RWPE1 (cell line): ENCODE measurements at places on chromosomes 3 and 15.

DNA sequence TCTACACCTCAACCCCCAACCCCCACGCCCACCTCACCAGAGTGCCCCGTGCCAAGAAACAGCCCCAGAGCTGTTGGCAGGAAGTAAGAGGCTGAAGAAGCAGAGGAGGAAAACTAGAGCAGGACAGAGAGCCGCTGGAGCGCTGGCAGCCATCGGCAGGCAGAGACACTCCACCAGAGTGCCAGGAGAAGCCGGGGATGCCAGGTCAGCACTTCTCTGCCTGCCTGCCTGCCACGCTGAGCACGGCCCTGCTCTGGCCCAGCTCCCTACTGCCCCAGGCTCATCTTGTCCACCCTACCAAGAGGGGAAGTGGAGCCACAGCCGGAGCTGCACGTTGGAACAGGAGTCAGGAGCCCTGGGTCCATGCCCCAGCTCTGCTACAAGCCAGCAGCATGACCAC lies 29.7 kb downstream of the CACNA2D2 start:
- DNase-seq = no peak

DNA sequence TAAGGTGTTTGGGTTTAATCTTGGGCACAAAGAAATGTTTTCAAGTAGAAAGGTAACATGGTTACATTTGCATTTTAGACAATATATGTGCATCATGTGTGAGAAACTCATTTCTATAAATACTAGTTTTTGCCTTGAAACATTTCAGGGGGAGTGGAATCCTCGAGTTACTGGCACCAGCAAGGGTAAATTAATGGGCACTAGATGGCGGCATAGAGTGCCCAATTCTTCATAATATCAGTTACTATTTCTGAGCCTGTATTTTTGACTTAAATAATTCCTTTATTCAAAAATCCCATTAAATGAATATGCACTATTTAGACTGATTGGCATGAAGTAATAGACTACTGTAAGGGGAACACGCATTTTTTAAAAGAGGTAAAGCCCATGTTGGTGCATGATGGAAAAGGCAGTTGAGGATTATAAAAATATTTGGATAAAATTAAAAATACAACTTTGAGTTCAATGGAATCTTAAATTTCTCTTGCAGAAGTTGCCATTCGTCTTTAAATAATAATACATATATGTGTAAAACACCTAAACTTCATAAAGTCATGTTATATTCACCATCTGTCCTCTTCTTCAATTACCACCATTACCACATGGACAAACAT lies 106.3 kb downstream of the ZBTB20 start:
- DNase-seq = peak; percentile 31

DNA sequence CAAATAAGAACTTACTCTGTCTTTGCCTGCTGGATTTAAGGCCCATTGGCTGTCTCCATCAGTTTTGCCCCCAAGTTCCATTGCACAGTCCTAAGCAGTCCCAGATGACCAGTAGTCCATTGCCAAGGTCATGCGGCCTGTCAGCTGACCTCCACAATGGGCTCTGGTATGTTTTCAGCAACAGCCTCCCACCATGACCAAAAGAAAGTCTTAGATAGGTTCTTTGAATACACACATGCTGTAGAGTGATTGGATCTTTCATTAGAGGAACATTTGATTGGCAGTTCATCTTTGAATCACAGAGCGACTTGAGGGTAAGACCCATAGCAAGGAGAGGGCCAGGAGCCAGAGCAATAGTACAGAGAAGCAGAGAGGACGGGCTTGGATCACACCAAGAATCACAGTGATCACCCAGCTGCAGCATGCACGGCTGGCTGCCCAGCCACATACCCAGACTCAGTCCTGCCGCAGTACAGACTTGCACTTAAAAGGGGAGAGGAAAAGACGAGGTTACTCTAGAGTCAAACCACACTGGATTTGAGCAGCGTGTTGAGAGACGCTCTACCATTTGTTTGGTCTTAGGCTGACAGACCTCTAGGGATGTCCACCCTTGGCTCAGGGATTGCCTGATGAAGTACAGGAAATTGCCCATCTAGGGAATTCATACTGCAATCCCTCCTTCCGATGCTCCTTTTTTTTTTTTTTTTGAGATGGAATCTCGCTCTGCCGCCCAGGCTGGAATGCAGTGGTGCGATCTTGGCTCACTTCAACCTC lies 50.4 kb downstream of the APH1B start:
- DNase-seq = no peak

GRCh38 chr15:91862891-91863504 lies 9.5 kb downstream of the SLCO3A1 start:
- no peak for DNase-seq

DNA sequence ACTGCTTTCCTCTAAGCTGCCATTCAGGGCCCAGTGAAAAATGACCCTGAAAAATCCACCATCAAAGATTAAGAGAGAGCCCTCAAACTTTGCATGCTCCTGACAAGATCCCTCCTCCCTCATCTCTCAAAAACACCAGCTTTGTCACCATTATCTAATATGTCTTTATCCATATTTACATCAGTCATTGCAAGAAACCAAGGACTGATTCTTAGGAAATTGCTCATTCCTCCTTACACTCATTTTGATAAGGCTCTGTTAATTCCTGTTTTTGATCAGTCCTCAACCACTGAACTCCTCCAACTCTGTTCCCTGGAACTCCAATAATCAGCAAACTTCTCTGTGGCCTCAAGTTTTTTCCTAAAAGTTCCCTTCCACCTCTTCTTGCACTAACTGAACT lies 51.8 kb downstream of the CD200 start:
- DNase-seq = no peak

DNA sequence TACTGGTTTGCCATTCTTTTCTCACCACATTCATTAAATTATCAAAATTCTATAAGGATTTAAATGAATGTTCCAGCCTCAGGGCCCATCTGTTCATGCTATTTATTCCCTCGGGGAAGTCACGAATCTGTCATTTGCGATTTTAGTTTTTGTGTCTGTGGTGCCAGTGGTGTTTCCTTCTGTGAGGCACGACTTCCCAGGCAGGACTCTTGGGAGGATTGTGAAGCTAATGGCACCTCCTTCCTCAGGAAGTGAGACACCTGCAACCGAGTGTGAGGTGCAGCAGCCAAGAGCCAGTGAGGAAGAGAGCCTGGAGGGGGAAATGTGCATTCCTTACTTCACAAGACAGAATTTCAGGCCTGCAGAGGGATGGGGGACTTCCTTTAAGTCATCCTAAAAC lies 24.1 kb downstream of the SV2B start:
- no peak for DNase-seq

- no peak for DNase-seq
Measured at GRCh38 chr3:174202116-174202515, 657.0 kb upstream of the NAALADL2 start.

DNA sequence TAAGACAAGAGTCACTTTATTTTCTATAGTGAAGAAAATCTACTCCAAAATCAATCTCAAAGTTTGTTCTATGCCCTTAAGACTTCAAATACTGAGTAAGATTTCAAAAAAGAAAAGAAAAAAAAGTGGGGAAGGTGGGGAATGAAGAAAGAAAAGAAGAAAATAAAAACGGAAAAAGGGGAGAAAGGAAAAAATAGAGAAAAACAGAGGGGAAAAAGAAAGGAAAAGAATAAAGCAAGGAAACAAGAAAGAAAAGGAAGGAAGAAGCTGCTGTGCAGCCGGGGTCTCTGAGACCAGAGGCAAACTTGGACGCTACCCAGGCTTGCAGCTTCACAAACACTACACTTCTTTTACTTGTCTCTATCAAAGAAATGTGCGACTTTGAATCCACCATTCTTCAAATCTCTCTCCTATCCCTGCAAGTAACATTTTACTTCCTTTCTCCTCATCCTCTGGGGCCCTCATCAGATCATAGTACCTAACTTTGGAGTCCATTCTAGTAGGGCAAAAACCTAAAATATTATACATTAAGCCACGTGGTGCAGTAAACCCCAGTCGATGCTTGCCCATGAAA lies 279.8 kb downstream of the FOXP1 start:
- no peak for DNase-seq

- peak; percentile 3 for DNase-seq
Measured at GRCh38 chr3:31614162-31614921, 81.6 kb downstream of the STT3B start.

GRCh38 chr15:66891776-66892175 lies 173.6 kb upstream of the SMAD3 start:
- DNase-seq = no peak

GRCh38 chr3:173743111-173743510 lies 345.6 kb downstream of the NLGN1 start:
- peak; percentile 42 for DNase-seq

GRCh38 chr3:166889241-166889640 lies 490.9 kb downstream of the ZBBX start:
- DNase-seq = no peak

DNA sequence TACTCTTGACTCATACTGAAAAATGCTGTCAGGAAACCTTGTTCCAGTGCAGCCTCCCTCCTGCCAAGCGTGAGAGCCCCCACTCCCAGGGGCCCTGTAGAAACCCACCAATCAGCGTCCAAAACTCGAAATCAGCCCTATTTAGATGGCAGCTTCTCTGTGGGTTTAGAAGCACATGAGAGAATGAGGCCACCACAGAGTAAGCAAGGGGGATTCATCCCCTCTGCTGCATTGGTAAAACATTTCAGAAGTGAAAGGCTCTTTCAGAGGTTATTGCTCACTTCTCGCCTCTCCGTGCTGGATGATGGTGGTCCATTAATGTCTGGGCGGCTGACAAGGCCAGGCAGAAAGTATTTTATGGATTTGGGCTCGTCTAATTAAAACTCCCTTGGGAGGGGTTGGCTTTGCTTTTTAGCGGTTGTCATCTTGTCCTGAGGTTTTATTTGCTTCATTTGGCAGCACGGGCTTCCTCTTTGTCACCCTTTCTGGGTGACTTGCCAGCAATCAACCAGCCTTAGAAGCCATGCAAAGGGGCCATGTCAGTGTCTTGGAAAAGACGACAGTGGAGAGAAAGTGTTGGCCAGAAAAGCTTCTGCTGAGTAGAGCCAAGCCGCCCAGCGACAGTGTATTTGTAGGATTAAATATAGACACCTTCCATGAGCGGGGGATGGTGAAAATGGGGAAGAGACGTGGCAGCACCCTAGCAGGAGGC lies 145.5 kb downstream of the ATP10A start:
- DNase-seq = no peak

GRCh38 chr3:1200371-1200770 lies 107.5 kb downstream of the CNTN6 start:
- DNase-seq = no peak

- DNase-seq = no peak
Measured at GRCh38 chr3:129005526-129006303, 4.6 kb downstream of the EFCC1 start.

GRCh38 chr15:29665444-29666003 lies 156.7 kb downstream of the TJP1 start:
- DNase-seq = no peak

DNA sequence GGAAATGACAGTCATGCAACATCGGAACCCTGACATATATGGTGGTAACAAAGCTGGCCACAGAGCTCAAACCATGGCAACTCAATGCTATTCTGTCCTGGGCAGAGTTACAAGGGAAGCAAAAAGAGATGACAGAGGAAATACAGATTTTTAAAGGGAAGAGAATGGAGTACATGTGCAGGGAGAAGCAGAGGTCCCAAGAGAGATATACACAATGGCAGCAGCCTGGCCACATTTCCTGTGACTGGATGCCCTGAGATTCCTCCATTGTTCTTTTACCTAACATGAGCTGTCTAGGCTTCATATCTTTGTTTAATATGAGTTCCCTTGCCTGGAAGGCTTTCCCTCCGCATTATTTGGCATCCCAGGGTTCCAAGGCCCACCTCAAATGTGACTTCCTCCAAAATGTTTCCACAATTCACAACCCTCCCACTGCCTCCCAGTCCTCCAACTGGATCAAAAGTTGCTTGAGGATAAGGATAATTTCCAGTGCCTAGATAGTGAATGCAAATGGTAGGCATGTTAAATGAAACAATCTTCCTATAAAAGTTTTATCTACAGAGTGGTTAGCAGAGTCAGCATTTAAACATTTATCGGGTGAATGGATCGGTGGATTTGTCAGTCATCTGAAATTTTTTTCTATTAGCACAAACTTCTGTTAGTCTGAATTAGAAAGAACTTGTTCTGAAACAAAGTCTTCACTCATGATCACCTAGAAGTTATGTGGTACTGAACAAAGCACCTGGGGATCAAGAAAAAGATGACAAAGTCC lies 86.2 kb downstream of the DHX30 start:
- no peak for DNase-seq

DNA sequence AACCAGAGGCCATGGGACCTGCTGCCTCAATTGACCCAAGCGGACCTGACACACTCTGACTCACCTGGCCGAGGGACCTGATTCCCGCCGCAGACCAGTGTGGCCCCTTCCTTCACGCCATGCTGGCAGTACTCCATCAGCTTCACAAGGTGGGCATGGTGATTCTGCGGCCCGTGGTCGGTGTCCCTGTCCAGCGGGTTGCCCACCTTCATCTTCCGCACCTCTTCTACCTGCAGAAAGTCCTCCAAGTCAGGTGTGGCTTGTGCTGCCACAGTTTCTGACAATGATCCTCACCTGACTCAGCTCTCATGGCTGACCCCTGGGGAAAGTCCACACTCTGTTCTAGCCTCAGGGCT lies 25.9 kb upstream of the SLC41A3 start:
- DNase-seq = no peak

GRCh38 chr3:20080956-20081554 lies 40.8 kb downstream of the KAT2B start:
- no peak for DNase-seq

GRCh38 chr15:100878648-100879047 lies 983 bp upstream of the ALDH1A3 start:
- no peak for DNase-seq

DNA sequence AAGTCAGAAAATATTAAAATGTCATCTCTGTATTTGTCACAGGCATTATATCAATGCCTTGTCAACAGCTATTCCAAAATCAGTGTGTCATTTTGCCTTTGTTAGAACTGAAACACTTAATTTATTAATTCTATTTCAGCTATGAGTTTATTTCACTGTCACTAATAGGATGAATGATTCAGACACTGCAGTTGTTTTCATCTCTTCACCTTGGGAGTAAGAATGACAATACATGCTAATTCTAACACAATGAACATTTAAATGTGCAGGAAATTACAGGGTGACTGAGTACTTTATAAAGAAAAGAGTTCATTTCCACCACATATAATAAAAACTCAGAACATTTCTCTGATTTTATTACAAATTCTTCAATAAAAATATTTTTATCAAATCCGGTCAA lies 109.7 kb downstream of the P2RY1 start:
- DNase-seq = no peak

DNA sequence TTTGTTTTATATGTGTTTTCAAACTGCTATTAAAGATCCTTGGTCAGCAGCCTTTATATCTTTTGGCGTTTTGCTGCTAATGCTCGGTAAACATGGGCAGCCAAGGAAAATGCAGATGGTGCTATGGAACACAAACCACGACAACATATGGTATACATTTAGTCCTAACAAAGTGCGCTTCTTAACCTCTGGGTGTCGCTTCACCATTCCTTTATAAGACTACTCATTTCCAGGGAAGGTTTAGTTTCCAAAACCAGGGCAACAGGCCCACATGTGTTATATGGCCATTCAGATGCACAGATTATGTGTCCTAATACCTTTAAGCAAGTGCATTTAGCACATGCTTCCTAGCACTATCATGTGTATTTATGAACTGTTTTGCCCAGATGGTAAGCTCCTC lies 14.7 kb downstream of the SHOX2 start:
- no peak for DNase-seq
